NCI-H524 (cell line): ENCODE measurements at places on chromosomes 11 and 22.

DNA sequence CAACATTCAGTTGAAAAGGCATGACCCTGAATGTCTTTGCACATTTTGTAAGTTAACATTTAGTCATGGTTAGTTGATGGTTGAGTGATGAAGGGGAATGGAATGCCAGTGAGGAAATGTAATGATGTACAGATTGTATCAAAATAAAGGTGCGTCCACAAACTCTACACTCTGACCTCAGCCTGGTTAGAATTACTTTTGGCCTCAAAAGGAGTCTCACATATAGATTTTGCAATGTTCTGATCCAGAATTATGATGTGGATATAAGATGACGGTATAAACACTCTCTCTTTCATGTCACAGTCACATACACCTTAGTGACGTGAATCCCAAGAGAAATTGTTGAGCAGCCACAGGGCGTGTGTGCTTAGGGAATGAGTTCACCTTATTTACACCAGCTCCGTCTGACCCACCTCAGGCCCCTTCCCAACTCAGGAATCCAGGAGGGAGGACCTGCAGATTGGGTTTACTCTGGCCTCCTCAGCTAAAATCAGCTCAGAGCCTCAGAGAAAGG is 100.1 kb downstream of the RDX start:
- DNase-seq: no peak

GRCh38 chr11:123313262-123313661 is 116.8 kb upstream of the GRAMD1B start:
- DNase-seq: no peak

DNA sequence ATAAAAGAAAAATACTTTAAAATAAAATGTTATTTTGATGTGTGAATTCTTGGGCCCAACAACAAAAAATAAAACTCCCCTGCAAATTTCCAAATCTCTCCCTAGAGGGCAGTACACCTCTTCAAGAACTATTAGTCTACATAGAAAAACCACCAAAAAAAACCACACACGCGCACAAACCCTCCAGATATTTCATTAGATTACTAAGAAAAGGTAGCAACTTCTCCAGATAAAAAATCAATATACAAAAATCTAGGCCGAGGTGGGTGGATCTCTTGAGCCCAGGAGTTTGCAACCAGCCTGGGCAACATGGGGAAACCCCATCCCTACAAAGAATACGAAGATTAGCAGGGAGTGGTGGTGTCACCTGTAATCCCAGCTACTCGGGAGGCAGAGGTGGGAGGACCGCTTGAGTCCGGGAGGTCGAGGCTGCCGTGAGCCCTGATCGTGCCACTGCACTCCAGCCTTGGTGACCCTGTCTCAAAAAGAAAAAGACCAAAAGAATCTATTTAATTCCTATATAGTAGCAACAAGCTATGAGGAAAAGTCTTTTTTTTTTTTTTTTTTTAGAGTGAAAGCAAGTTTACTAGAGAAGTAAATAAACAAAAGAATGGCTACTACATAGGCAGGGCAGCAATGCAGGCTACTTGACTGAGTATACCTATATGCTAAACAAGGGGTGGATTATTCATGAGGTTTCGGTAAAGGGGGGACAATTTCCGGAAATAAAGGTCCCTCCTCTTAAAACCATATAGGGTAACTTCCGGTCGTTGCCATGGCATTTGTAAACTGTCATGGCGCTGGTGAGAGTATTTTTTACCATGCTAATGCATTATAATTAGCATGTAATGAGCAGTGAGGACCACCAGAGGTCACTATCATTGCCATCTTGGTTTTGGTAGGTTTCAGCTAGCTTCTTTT is 13.1 kb downstream of the B3GNT6 start:
- peak; percentile 93 for DNase-seq

GRCh38 chr22:20562607-20563465 is 55.4 kb downstream of the MED15 start:
- no peak for DNase-seq

GRCh38 chr11:69383372-69384250 is 89.7 kb downstream of the MYEOV start:
- no peak for DNase-seq

DNA sequence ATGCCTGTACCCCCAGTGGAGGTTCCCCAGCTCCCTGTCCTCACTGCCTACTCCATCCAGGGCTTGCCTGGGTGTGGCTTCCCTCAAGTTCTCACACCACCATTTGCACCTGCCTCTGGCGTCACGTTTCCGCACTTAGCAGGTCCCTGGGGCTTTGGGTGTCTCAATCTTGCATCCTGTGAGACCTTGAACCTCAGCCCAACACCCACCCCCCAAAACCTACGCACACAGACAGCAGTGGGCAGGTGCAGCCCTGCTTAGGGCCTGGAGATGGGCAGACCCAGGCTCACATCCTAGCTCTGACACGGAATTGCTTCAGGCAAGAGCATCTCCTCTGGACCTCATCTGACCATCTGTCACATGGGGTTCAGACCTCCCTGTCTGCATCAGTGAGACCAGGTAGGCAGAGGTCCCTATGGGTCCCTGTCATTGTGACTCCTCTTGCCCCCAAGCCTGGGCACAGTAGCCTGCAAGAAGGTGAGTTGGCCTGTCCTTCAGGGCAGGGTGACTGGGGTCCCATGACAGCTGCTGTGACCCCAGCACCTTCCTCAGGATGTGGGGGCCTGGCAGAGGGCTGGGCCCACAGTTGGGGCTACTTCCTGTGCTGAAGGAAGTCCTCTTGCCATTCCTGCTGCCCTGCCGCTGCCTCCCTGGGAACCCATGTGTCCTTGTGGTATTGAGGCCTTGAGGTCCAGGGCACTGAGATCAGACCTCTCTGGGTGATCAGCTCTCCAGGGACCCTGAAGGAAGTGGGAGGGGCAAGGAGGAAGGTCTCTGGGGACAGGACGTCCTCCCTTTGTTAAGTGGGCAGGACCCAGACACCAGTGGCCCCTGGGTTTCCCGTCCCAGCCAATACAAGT is 2.0 kb downstream of the SIPA1 start:
- DNase-seq: no peak

DNA sequence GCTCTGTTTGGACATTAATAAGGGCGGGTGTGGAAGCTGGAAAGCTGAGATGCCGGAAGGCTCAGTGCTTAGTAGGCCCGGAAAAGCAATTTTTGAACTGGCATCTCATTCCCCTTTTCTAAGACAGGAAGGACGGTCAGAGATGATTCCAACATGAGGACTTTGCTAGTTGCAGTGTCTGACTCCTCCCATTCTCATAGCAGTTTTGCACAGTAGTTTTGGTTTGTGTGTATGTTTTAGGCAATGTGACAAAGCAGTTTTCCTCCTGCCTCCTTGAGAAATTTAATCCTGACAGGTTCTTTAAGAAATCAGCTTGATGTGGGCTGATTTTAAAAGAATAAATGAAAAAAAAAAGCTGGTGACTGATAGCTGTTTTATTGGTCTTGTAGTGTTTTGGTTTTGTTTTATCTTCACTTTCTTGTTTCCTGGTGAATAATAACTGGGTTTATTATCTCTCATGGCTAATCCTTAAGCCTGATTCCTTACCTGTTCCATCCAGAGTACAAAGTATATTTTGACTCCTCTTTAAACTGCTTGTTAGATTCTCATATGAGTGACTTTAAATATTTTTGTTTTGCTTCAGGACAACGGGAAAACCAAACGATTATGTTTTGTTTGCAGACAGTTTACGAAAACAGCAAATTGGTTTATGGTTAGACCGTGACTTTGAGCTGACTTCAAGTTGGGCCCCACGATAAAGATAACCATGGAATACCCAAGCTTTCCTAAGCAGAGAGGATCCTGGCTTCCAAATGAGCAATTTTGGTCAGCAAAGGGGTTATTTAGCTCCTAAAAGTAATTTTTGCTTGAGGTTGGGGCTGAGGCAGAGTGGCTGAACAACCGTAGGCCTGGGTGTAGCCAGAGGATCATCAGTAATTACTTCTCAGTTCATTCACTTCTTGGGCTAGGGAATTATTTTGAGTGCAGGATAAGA is 3.4 kb downstream of the PTPRJ start:
- DNase-seq: no peak

- DNase-seq: no peak
Measured at GRCh38 chr11:31243706-31244105, 125.8 kb downstream of the DCDC1 start.

GRCh38 chr11:67286621-67287333 is 2.3 kb upstream of the ANKRD13D start:
- DNase-seq: no peak

DNA sequence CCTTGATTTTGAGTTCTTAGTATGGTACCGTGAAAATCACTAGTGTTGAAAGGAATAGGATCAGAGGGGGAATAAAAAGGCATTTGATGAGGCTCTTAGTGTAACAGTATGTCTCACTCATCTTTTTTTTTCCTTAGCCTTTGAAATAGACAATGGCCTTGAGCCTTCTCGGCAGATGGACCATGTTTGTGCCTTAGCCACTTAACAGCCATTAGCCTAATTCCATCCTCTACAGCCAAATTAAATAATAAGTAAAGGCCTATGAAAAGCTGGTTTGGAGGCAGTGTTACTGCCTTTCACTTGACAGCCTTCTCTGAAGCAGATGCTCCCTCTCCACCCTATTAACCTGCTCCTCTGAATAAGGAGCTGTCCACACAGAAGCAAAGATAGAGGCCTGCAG is 580.7 kb downstream of the NTM start:
- peak; percentile 74 for DNase-seq

GRCh38 chr11:12786450-12786849 is 112.2 kb downstream of the TEAD1 start:
- DNase-seq: no peak
